SW 1271 (cell line): ENCODE measurements at places on chromosomes 1 and 21.

GRCh38 chr1:89391686-89392085, 27.8 kb downstream of the GBP6 start:
- no peak for DNase-seq

DNA sequence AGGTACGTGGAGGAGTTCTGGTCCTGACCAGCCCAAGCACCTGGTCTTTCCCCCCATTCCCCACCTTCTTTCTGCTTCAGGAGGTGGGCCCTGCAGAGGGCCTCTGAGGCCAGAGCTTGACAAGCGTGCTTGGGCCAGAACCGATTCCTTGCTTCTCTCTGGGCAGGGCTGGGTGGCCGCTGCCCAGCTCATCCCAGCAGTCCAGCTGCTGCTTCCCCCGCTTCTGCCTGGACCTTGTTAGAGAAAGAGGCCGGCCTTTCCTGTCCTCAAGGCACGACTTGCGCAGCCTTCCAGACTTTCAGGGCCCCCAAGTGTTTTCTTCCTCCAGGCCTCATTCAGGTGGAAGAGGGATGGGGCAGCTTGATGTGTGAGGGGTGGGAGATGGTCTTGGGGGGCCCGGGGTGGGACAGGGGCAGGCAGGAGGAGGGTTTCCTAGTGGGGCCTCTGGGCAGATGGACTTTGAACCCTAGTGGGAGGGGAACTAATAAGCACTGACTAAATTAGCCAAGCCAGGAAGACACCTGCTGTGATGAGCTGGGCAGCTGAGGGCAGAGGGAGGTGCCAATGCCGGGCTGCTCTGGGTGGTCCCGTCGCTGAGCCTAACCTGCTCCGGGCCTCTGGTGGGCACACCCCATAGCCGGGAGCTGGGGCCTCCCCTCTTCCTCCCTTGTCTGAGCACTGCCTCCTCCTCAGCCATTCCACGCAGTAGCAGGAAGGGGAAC, 36.5 kb downstream of the ARHGEF10L start:
- no peak for DNase-seq

- no peak for DNase-seq
Measured at GRCh38 chr1:89629146-89629545, 3.8 kb upstream of the LRRC8C start.

GRCh38 chr21:22758478-22758877, 1760.3 kb downstream of the NCAM2 start:
- no peak for DNase-seq

GRCh38 chr1:14598498-14599182, at the start of gene KAZN:
Gene KAZN (plus strand): TSS chr1:14598685.
- DNase-seq, result no peak

GRCh38 chr21:24223624-24224023, 1383.7 kb downstream of the MRPL39 start:
- DNase-seq, result no peak

GRCh38 chr1:156436141-156437036, 64.2 kb downstream of the MEF2D start:
- DNase-seq, result no peak

- no peak for DNase-seq
Measured at GRCh38 chr1:244868484-244869363, 4.4 kb upstream of the HNRNPU start.

DNA sequence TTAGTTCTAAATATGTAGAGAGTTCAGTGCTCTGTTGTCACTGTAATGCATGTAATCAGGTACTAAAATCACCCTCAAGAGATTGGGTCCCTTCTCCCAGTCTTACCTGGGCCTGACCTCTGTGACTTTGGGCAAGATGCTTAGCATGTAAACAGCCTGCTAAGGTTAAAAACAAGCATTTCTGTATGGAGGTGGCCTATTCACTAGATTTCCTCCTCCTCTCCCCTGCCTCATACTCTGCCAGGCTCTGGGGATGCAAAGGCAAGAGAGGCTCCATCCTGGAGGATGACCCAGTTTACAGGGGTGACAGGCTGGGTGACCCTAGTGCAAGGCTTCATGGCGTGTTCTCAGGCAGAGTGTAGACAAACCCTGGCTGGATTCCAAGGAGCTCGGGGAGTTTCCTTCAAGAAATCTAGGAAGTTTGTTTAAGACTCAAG, 28.8 kb downstream of the VANGL2 start:
- DNase-seq, result no peak

GRCh38 chr1:74470936-74471335, 41.5 kb downstream of the LRRC53 start:
- DNase-seq, result no peak

GRCh38 chr1:227035316-227035715, 95.2 kb downstream of the COQ8A start:
- DNase-seq, result no peak

- no peak for DNase-seq
Measured at GRCh38 chr1:32361308-32361673, 994 bp downstream of the FAM229A start.

GRCh38 chr1:26545969-26546323, 16.4 kb downstream of the RPS6KA1 start:
- DNase-seq, result no peak

GRCh38 chr21:43021191-43021590, 46.8 kb downstream of the PKNOX1 start:
- DNase-seq, result no peak

DNA sequence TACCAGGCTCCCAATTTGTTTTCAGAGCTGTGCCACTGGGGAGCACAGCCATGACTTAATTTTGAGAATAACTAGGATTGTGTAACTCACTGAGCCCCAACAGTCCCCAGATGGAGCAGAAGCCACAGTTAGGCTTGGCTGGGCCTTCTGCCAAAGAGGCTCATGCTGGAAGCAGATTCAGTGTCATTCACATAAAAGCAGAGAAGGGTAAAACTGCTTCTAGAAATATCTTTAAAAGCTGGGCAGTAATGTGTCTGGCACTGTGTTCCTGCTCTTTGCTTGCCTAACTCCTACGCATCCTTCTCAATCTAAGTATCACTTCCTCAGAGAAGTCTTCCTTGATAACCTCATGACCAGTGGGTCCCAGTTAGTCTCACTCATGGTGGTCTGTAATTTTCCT, 20.3 kb downstream of the STK40 start:
- no peak for DNase-seq

GRCh38 chr1:240709676-240710075, 97.7 kb upstream of the GREM2 start:
- DNase-seq, result no peak

GRCh38 chr1:212466898-212467650, 34.4 kb downstream of the NENF start:
- DNase-seq, result no peak

DNA sequence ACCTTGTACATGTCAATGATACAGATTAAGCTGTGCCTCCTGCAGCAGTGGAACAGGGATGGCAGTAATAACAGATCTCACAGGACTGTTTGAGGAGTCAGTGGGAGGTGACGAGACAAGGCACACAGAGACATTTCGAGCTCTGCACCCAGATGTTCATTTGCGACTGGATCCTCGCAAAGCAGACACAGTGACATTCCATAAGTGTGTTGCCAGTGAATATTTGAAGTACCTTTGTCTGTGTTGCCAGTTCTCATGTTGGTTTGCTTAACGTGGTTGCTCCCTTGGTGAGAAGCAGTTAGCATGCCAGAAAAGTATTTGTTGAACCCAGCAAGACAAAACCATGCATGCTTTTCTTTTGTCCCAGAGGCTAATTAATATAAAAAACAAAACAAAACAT, 67.0 kb downstream of the NID1 start:
- no peak for DNase-seq

- no peak for DNase-seq
Measured at GRCh38 chr1:6249739-6250689, 6.0 kb downstream of the HES3 start.

DNA sequence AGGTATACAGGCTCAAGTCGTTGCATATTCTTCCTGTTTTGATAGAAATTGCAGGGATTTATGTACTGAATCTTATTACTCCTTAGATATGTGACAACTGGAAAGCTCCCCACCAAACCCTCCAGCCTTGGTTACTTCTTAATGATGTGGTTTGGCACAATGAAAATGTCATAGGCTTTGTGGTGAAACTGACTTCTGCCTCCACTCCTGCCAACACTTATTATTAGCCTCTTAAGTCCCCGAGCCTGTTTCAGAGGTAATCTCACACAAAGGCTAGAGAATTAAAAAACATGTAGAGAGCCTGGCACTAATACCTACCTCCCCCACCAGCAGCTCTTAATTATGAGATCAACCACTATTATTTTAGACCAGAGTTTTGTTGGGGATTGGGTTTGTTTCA, 4.2 kb downstream of the COX20 start:
- DNase-seq, result no peak

DNA sequence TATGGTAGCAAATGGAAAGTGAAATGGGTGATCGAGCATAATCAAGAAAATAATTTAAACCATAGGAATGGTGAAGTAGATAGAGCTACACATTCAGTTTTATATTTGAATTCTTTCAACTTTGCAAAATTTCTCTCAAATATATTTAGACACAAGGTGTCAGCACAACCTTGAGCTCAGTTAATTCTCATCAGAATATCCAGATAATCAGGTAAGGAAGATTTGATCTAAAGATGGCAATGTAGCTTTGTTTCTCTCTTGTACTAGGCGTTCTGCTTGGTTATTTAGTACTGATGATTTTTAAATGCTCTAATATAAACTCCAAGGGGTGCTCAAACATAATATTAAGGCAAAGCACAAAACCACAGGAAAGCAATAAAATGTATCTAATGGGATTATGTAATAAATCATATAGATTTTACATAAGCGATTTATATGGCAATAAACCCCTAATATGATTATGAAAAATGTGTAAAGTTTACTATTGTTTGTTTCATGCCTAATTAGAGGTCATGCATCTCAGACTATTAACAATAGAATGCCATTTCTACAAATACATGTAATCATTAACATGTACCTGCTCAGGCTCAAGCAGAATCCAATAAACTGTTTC, 32.4 kb upstream of the SERTAD4 start:
- DNase-seq, result no peak

- no peak for DNase-seq
Measured at GRCh38 chr1:230333590-230334446, 92.3 kb downstream of the PGBD5 start.

DNA sequence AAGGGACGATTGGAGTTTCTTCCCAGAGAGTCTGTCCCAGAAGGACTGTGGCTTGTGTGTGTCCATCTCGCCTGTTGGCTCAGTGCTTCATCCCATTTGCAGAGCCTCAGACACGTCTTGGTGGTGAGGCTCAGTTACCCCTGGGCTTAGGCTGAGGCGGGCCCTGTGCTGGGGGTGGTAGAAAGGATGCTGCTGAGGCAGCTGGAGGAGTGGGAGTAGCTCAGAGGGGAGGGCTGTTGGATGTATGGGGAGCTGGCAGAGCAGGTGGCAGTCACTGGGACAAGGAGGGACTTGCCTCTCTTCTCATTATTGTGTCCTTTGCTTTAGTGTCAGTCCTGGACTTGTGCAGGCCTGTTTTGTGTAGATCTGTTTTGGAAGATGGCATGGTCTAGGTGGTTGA, 7.3 kb upstream of the MIIP start:
- DNase-seq, result no peak

DNA sequence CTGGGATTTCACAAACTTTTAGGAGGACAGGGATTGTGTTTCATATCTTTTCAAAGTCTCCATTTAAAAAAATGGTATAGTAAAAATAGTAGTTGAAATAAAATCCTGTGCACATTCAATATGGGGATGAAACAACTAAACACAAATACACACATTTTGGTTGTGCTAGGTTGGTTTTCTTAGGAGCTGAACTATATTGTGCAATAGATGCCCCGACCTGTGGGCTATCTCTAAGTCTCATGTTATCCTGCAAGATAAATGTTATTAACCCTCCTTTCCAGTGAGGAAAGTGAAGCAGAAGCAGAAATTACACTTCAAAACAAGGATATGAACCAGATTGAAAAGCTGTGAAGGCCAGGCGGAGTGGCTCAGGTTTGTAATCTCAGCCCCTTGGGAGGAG, 1.3 kb upstream of the PLD5 start:
- DNase-seq, result no peak

GRCh38 chr1:102466487-102466886, 469.8 kb upstream of the OLFM3 start:
- DNase-seq, result no peak

GRCh38 chr1:2368053-2368744, 23.2 kb downstream of the MORN1 start:
- DNase-seq, result no peak

DNA sequence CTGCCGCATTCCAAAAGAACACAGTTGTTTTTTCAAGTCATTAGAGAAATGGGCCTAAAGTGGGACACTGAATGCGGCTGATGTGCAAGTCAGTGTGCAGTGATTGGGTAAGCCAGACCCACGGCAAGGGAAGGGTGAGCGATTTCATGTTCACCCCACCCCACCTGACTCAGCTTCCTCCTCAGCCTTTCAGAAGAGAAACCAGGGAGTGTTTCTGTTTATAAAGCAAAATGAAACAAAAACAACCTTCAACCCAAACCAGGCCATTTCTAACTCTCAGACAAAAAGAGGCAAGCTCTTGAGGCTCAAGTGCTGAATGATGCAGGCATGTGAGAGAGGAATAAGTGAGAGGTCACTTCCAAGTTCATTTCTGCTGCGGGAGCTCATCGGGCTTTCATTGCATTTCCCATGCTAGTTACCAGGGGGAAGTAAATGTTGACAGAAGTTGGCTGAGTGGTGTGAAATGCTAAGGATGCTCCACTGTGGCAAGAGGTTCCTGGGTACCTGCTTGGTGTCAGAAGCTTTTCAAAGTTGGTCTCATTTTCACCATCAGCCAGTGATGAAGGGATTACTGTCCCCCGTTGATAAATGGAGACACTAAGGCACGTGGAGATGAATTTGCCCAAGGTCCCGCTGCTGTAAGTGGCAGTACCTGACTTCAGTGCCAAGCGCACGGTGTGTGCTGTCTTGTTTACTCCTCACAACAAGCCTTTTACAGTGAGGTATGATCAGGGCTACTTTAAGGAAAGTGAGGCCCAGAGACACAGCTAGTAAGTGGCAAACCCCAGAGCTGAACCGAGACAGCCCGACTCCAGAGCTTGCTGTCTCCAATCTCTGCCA, 29.1 kb downstream of the STPG1 start:
- no peak for DNase-seq
